ENCODE measurements at places on chromosomes 7 and 10.

DNA sequence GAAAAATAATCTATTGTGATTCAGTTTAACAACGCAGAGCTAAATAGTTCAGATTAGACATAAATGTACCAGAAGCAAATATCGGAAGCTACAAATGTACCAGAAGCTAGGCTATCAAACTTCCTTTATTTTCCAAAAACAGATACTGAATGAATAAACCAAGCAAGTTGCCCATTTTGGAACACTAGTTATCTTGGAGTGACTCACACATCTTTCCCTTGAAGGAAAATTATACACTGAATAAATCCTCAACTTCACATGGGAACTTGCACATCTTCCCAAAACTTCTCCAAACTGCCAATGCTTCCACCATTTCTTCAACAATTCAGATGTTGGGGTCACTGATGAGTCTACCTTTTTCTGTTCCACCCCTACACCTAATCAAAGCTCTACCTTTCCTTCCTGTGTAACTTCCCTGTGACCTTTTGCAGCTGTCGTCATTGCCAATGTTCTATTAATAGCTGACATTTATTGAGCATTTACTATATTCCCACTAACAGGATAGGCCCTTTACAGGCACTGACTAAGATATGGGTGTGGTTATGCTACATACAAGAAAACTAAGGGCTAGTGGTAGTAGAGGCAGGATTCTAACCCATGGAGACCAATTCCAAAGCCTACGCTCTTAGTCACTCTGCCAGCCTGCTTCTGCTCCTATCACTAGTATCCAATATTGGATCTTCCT lies 22.7 kb downstream of the RELN start:
- DNase-seq = no peak

- no peak for DNase-seq
Measured at GRCh38 chr10:122551450-122551849, 9.1 kb upstream of the DMBT1 start.

GRCh38 chr10:4138146-4138721 lies 353.2 kb upstream of the KLF6 start:
- no peak for DNase-seq

- DNase-seq = no peak
Measured at GRCh38 chr7:82697897-82698296, 254.3 kb upstream of the CACNA2D1 start.

DNA sequence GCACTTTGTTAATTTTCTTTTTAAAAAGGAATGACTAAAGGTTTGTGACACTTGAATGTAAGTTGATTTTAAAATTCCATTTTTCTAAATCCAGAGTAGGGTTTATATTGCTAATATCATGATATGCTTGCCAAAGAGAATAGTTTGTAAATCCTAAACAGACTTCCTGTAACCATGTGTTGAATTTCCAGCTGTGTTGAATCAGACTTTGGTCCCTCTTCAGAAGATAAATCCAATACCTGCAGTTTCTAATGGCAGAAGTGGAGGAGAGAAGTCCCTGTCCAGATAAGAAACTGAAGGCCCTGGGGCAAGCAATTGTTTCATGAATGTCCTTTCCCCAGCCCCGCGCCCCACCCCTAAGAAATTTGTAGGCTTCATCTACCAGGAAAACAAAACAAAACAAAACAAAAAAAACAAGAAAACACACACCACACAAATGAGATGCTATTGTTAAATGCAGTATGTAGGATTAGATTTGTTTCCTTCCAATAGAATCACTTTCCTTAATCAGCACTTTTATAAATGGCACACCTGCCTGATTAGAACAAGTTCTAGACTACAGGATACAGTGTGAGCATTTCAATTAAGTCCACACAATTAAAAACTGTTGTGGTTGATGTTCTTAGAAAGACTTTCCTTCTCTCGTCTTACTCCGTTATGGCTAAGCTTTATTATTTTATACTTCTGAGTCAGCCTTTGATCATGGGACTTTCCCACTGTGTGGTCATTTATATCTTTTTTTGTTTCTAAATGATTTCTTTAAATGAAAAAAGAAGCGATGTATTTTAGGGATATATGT lies 122.8 kb downstream of the KAT6B start:
- DNase-seq = no peak
